ENCODE measurements at places on chromosomes 2 and 18.

- no peak for DNase-seq
These were observed 22.4 kb downstream of the COLEC11 start for GRCh38 chr2:3617198-3617890.

DNA sequence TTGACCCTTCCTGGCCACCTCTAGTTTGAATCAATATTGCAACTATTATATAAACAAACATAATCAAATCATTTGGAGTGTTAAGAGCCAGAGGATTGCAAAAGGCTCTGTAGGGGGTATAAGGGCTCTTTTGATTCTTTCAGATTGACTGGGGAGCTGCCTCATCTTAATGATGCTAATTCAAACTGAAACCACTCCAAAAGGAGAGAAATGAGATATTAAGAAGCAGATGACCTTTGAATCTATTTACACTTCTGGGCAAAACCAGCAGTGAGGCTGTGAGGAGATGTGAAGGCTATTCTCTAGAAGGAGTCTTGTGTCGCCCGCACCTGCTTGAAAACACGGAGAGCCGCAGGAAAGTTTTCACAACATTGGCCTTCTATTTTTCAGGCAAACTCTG lies 311.2 kb upstream of the CRIM1 start:
- no peak for DNase-seq

- DNase-seq = no peak
These were observed 187.9 kb downstream of the TCF4 start for GRCh38 chr18:55400081-55400480.

- no peak for DNase-seq
These were observed 694.2 kb upstream of the GYPC start for GRCh38 chr2:125961739-125962138.

DNA sequence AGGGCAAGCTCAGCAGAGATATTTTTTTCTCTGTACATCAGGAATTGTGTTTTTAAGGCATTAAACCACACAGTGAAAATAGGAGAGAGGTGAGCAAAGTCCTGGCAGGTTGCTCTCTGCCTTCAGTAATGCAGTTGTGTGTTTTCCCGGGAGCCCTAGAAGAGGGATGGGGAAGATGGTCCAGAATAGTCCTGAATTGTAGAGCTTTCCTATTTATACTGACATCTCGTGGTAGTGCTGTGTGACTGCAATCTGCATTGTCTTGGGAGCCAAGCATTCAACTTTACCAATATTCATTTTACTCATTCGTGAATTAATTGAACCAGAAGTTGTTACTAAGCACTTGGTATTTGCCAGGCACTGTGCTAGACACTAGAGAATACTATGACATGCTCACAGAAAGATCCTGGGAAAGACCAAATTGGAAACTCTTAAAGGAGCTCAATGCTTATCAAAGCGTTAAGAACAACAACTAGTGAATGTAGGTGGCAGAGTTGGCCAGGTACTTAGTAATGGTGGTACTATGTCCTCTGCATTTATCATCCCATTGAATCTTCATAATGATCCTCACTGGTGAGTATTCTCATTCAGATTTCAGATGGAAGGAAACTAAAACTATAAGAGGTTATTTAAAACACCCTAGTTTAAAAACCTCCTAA lies 214.6 kb downstream of the TRIB2 start:
- no peak for DNase-seq

All from stimulated activated CD8-positive, alpha-beta memory T cell treated with anti-CD3 and anti-CD28 coated beads, Interleukin-4, amount 100 ng/mL, for 1 hour (primary cell).